ENCODE measurements at places on chromosomes 7 and 10.

DNA sequence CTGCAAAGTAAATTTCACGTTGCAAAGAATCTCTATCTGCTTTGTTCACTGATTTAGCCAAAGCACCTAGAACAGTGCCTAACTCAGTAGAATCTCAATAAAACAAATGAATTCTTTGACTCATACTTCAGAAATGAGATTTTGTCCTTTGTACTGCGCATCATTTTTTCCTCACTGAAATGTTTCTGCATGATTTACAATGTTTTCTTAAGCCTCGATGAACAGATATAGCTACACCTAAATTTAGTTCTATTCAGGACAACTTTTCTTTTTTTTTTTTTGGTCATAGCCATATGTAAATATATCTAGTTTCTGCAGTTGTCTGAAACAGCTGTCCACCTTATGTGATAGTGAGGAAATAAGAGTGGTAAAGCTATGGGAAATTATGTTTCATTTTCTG, 15.3 kb downstream of the GNAT3 start:
- DNase-seq, result no peak

- no peak for DNase-seq
Measured at GRCh38 chr10:29524720-29525119, 110.1 kb downstream of the SVIL start.

DNA sequence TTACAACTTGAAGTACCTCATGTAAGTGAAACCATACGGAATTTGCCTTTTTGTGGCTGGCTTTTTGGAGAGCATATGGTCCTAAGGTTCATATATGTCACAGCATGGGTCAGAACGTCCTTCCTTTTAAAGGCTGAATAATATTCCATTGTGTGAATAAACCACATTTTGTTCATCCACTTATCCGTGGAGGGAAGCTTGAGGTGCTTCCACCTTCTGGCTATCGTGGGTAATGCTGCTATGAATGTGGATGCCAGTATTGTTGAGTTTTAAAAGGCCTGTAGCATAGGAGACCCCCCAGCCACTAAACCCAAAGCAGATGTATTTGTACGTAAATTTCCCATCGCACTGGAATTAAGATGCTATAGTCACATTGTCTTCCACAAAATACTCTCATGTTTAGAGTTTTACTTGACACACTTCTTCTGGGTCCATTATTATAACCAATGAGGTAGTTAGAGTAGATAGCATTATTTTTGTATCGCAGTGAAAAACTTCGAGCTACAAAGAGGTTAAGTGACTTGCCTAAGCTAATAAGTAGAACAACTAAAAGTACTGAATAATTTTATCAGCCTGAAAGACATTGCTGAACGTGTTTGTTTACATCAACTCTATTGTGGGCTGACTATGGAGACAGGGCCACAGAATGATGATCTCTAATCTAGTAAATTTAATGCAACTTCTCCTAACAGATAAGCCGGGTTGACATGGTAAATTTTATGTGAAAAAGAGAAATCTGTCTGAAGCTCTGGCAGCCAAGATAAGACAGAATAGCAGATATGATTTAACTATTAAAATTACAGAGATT, 183.0 kb upstream of the CTBP2 start:
- DNase-seq, result peak; percentile 53

DNA sequence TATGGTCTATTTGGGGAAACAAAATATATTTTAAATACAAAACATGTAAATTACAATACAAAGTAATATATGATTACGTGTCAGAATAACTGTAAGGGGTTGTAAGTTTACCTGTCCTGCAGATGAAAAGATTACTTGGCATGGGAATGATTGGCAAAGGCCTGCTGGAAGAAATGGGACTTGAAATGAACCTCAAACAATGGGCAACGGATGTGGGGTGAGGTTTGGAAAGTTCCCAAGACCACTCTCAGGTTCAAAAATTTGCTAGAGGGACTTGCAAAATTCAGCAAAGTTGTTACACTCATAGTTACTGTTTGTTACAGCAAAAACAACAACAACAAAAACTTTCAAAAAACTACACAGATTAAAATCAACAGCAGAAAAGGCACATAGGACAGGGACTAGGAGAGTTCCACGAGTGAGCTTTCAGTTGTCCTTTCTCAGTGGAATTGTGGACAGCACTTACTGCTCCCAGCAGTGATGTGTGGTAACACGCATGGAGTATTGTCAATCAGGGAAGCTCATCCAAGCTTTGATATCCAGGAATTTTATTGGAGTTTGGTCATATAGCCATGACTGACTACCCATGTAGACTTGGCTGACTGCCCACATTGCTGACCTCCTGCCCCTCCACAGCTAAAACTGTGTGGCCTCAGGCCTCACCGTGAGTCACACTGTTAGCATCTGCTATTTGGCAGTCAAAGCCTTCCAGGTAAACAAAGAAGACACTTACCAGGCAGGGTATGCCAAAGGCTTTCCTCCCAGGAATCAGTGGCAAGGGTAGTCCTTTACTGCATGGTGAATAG, 43.8 kb downstream of the EXOC6 start:
- peak; percentile 99 for DNase-seq

- peak; percentile 51 for DNase-seq
Measured at GRCh38 chr7:130490888-130491804, 739 bp upstream of the MEST start.

GRCh38 chr10:61964949-61965702, 63.6 kb downstream of the ARID5B start:
- no peak for DNase-seq

DNA sequence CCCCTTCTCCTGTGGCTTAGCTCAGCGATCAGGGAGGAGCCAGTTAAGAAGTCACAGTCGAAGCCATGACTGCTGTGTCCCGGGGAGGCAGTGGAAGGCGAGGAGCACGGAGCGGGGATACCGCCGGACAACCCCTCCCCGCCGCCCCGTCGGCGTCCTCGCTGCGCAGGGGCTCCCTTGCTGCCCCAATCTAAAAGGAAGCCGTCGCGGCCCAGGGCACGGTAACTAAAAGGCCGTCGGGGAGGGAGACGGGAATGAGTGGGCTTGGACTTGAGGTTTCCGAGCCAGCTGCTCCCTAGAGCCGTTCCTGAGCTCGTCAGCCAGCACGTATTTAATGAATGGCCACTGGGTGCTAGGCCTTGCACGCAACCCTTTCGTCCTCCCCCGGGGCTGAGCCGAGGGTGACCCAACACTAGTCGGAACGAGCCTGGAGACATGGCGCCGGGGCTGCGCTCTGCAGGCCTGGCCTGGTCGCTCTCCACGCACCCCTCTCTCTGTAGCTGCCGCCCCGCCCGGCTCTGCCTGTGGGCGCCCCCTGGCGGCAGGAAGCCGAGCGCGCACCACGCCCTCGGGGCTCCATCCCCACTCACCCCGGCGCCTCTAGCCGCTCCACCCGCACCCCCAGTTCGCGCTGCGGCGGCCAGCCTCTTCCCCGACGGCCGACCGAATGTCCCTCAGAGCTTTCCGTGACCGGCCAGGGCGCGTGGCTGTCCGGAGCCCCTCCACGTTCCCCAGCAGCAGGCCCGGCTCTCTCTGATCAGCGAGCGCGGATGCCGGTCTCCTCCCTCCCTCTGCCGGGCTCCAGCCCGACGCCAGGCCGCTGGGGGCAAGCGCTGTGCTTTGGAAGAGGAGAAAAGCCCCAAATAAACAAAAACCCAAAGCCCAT, 29.3 kb upstream of the KCNK18 start:
- DNase-seq, result peak; percentile 70

DNA sequence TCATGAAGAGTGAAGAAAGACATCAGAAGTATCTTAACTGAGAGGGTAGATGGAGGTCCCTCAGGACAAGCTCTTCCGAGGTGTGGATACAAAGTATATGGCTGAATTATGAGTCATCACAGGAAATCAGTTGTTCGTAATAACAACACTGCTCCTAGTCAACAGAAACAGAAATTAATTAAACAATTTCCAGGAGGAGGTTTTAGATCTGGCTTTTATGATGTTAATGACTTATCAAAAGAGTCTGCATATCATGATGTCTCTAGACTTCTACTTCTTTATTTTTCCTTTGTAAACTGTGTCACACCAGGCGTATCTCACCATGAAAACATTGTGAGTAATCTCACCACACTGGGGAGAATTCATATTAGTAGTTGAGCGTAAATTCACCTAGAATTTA, 31.2 kb downstream of the OSBPL3 start:
- DNase-seq, result no peak

- no peak for DNase-seq
Measured at GRCh38 chr10:26494018-26494417, 55.9 kb downstream of the APBB1IP start.

GRCh38 chr10:89438525-89438924, 24.2 kb downstream of the IFIT5 start:
- no peak for DNase-seq

DNA sequence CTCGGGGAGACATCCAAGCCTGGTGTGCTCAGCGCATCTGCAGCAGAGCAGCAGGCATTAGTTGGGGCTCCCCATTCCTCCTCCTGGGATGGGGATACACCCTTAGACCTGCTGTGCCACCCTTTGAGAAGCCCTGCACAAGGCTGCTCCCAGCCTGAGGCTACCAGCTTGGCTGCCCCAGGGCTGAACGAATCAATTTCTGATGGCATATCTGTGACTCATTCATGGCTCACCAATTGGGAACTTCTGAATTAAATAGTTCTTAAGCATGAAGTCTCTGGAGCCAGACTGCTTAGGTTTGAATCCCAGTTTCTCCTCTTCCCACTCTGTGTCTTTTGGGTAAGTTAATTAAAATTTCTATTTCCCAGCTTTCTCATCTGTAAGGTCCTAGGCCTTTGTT, 16.3 kb upstream of the GLI3 start:
- no peak for DNase-seq

DNA sequence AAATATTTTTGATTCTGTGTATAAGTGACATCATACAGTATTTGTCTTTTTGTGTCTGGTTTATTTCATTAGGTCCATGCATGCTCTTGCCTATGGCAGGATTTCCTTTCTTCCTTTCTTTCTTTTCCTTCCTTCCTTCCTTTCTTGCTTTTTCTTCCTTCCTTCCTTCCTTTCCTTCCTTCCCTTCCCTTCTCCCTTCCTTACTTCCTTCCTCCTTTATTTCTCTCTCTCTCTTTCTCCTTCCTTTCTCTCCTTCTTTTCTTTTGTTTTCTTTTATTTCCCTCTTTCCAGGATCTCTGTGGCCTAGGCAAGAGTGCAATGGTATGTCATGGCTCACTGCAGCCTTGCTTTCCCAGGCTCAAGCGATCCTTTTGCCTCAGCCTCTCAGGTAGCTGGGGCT, 31.4 kb upstream of the CALU start:
- DNase-seq, result no peak

DNA sequence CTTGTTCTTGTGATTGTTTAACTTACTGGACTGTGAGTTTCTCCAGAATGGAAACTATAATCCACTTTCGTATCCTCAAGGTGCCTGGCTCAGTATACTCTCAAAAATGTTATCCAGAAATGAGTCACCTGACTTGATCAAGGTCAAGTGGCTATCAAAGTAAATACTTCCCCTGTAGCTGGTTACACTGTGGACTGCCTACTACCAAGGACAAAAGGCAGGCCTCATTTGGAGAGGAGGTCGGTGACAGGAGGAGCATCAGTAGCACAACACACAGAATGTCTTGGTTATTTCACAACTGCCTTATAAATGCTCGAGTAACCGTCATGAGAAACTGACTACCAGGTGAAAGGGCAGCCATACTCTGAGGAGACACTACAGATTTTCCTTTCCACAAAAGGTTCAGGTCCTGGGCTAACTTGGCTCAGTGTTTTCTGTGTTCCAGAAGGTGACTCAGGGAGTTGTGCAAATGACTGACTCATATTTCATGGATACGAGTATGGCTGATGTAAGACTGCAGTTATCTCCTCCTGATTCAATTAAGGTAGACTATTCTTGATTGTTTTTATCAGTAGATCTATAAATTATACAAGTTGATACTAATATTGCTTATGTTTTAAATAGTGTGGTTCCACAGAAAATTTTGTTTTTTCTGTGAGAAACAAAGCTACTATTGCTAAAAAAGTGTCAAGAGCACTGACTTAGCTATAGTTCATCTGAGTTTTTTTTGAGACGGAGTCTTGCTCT, 4.2 kb upstream of the CCNY start:
- peak; percentile 84 for DNase-seq

DNA sequence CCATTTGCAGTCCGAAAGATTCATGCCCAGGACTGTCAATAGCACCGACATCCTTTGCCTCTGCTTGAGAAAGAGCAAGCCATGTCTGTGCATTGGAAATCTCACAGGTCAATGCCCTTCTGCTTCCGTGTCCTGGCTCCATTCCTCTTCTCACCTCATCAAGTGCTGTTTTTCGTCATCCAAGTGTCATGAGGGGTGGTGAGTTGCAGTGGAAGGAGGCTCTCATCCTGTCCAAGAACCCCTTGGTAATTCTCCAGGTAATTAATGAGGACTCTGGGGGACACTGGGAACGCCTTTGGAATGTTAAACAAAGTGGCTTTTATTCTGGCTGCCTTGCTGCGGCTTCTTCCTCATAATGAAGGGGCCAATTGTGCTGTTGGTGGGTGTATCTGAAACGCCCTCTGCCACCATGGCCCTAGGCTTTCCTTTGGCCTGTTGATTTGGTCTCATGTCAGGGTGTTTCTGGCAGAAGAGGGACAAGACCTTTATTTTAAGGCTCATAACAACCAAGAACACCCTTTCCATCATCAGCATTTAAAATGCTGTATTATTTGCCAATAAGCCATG, 57.7 kb downstream of the PPP1R3C start:
- no peak for DNase-seq

GRCh38 chr7:72391821-72392377, 20.2 kb downstream of the CALN1 start:
- DNase-seq, result no peak

DNA sequence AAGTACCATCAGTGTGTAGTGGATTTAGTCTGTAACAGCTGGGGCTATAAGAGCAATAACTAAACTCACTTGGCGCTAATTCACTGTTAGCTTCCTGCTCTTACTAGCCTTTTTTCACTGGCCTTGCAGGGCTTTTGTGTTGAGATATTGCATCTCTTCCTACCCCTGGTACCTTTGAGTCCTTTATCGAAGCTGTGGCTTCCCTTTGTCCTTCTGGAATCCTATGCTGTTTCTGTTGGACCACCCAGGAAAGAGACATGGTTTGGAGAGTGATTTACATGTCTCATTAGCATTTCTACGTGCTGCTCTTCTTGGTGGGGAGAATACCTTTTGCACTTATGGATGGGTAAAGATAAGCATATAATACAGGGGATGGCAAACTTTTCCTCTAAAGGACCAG, 103.8 kb downstream of the MLLT10 start:
- no peak for DNase-seq

DNA sequence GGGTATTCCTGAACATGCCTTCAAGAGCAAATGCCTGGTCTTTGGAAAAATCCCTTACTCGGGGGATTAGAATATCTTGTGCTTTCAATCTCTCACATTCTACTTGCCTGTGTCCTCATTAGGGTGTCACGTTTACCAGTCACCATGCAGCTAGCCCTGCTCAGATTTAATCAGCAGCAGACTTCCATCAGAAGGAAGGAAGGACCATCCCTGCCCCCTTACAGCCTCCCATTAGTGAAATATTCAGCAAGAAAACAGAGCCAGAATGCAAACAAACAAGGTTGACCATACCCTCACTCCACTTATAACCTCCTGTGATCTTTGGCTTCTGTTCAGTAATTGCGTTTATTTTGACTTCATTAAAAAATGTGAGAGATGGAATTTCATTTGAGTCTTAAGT, 208.6 kb downstream of the CXCL12 start:
- no peak for DNase-seq

GRCh38 chr7:156222611-156223010, 410.3 kb upstream of the SHH start:
- DNase-seq, result no peak

GRCh38 chr7:128713794-128714193, 25.4 kb upstream of the CALU start:
- peak; percentile 10 for DNase-seq

GRCh38 chr7:92674379-92674778, 84.2 kb upstream of the FAM133B start:
- DNase-seq, result no peak

All from ACHN (cell line).